ENCODE measurements at places on chromosomes 6 and 20. TPM values are rescaled to one million over a fixed set of nuclear protein-coding genes. Genes with fewer than 3 reads are reported as not detected.

DNA sequence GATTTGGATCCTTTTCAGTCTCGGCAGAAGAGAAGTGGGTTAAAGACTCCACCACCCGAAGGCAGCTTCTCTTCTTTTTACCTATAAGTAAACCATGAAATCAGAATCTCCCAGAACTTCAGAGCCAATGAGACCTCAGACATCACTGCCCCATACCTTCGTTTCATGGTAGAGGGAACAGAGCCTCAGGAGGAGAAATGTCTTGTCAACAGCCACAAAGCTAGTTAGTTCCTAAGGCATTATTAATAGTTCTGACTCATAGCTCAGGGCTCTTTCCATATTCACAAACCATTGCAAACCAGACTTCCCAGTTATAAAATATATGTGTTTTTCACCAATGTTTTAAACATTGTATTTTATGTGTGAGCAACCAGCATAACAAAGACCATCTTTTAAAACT is 118.7 kb upstream of the RIPOR2 start:
- DNase-seq: no peak

- no peak for DNase-seq
Measured at GRCh38 chr6:57190140-57190539, 18.0 kb downstream of the BAG2 start.

GRCh38 chr6:108851756-108852155 is 3.5 kb downstream of the ARMC2 start:
- DNase-seq: no peak

DNA sequence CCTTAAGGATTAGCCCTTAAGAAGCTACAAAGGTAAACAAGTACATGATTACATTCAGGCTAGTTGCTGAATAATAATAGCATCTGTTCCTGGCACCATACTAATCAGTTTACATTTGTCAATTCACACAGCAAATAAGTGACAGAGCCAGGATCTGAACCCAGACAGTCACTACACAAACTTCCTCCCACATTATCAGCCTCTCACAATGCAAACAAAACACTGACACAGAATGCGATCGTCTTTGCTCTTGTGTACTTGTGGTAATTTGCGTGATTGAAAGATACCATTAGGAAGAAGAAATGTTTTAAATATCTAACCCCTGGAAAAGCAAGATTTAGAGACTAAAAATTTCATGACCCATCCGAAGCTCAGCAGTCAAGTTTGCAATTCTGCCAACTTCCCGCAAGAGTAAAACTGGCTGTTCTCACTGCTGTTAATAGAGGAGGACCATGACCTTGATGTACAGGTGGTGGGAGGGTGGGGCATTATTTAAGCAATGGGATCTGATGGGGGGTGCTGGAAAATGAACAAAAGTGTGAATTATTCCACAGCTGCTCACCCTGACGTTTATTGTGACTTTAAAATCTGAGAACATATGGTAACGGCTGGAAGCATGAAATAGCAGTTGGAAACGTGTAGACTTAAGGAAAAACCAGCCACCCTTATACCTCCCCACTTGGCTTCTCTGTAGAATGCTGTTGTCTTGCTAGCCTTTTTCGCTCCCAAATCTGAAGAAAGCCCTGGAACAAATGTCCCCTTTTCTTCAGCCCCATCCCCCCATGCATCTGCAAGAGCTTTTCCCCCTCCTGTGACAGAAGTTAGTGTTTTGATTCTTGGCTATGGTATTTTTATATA is 95.3 kb upstream of the ARMC2 start:
- no peak for DNase-seq

DNA sequence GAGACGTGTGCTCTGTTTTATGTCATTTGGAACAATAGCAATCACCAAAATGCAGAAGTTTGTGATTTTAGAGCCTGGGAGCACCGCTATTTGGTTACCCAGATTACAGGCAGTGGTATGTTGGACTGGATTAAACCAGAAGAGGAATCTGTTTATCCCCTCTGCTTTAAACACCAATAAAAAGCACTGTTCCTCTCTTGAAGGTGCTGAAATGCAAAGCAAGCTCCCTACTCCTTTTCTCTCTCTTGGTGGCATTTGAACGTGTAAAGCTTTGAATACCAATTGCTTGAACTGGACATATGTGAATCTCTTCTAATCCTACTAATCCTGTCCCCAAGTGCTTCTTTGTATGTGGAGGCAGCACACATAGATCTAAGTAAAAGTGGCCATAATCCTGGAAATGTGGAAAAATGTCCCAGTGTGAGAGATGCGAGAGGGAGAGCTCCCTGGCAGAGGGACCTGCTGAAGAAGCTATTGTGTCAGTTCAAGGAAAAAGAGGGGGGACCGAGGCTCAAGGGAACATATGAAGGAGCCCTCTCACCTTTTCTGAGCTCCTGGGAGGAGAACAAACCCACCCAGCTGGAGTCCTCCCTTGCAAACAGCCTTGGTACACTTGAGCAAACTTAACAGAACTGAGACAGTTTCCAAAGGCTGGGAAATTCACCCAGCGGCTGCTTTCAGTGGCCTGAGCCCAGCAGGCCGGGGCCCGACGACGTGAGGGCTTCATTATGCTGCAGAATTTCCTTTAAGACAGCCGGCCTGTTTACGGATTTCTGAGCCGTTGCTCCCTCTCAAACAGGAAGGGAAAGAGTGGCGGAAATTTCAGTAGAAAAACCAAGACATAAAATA is 18.8 kb upstream of the OLIG3 start:
- DNase-seq: no peak

DNA sequence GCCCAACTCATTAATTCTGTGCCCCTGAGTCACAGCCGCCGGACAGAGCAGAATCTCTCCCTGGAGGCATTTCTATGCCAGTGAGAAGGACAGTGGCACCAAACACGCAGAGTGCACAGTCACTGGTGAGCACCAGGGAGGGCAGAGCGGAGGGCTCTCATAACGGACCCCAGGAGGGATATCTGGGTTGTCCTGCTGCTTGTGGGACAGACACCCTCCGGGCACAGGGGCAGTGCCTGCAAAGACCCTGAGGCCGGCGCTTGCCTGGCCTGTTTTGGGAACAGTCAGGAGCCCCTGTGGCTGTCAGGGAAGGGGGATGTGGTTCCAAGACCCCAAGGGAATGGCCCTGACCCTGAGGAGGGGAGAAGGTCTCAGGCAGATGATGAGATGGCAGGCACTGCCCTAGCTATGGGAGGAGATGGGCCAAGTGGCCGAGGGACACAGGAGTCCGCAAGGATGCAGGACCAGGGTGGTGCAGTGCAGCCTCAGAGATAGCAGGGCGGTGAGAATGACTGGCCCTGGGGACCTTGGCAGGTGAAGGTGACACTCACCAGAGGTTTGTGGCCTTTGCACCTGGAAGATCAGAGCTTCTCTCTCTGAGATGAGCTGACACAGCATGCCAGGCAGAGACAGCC is 270.8 kb downstream of the SMOC2 start:
- no peak for DNase-seq

GRCh38 chr6:44530209-44530909 is 142.9 kb downstream of the CDC5L start:
- DNase-seq: no peak

DNA sequence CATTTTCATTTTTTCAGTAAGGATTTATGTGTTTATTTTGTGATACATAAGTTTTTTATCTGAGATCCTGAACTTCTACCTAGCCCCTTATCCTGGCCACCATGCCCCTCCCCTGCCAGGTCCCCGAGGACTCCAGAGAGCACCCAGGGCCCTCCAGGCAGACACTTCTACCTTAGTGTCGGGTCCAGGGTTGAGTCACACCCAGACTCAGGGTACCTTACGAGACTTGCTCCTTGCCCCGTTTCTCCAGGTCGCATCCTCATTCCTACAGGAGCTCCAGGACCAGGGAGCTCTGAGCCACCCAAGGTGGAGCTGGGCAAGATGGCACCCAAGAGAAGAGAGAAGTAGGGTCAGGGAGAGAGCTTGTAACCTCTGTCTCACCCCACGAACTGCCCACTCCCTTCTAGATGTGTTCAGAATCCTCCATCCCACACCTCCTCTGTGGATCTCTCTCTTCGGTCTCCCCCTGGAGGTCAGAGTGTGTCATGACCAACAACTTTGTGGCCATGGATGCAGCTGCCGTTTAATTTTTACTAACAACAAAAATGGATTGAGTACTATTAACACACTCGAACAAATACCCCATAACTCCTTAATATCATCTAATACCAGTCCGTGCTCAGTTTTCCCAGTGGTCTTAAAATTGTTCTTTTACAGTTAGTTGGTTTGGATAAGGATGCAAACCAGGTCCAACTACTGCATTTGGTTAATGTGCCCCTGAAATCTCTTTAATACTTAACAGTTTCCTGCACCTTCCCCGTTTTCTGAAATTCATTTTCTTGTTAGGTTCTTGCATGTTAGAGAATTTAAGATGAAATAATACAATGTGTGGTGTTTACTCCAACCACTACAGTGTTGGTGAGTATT is 130.6 kb upstream of the INSM1 start:
- no peak for DNase-seq

DNA sequence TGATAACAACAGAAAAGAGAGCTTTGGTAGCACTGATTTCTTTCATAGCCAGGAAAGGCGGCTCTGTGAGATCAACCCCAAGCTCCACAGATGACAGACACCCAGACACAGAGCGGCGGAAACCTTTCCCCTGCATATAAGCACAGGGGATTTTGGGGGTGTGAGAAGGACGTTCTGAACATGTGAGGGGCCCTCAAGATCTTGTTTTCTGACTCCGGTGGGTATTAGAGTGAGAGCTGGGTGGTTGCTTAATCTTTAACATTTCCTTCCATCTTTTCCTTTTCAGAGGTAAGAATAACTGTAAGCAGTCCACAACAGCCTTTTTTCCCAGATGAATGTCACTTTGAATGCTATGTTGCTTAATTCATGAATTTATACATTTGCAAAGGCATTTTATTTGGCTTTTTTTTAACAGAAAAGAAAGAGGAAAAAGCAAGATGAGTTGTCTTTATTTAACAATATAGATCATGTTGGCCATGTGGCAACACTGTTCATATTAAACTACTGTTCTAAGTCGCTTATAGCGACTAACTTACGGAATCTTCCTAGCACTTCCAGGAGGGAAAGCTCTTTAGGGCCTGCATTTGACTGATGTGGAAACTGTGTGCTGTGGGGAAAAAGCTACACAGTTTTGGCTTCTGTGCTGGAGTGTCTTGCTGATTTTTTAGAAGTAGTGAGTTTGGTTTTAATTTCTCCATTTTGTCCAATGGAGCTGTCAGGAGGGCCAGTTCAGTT is 80.5 kb upstream of the NAA20 start:
- DNase-seq: no peak

- no peak for DNase-seq
Measured at GRCh38 chr6:126618639-126619343, 278.9 kb downstream of the CENPW start.

DNA sequence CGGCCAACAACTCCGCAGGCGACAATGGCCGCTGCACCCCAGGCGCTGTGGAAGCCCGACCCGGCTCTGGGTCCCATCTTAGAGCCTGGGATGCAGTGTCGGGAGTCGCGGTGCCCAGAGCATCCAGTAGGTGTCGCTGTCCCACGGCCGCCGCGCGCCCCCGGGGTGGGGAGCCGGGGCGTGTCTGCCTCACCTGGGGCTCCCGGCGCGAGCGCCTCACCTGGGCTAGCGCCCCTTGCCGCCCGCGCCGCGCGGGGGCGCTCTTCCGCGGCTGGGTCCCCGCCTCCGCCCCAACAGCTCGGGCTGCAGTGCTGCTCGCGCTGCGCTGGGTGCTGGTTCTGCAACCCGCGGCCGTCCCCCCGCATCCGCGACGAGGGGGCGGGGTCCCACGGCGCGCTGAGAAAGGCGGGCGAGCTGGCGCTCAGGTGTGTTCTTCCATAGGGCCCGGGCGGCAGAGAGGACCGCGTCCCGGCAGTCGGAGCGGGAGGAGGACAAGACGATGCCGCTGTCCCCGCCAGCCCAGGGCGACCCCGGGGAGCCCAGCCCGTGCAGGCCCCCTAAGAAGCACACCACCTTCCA is at the start of gene CRYBG1:
Gene CRYBG1, plus strand, starts transcription at position 308 of the 579 bp plus-strand sequence. Its CDS starts 192 bp downstream, at position 500.
- no peak for DNase-seq

- DNase-seq: no peak
Measured at GRCh38 chr20:21513181-21513663, 642 bp downstream of the NKX2-2 start.

DNA sequence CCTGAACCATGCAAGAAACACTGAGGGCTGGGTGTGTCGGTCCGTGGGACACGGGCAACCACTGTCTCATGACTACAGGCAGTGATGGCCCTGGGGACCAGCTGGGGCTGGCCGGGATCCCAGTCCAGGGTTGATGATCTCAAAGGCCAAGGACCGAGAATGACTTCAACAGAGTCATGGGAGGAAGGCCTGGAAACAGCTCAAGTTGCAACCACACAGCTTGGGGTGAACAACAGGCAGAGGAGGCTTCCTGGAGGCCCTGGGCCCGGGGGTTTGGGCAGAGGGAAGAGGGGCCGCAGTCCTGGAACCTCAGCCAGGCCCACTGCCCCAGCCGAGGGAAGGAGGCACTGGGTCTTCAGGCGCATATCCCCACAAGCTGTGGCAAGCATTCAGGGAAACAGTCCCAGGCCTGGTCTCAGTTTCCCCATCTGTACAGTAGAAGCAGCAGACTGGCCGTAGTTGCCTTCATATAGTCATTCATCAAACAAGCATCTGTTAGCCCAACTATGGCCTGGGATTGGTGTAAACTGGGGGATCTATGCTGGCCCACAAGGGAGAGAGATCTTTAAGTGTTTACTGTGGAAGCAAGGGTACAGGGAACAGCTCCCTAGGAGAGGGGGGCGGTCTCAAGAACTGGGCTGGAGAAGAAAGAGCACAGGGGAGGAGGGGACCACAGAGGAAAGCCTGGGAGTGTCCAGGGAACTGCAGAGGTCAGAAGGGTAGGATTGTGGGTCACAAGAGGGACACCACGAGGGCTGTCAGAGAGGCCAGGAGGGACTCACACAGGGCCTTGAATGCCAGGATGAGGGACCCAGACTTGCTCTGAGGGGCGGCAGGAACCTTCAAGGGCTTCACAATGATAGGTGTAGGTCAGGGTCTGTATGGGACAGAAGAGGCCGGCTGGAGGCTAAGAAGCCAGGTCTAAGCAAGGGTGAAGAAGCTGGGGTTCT is 2.1 kb downstream of the MYL9 start:
- no peak for DNase-seq

DNA sequence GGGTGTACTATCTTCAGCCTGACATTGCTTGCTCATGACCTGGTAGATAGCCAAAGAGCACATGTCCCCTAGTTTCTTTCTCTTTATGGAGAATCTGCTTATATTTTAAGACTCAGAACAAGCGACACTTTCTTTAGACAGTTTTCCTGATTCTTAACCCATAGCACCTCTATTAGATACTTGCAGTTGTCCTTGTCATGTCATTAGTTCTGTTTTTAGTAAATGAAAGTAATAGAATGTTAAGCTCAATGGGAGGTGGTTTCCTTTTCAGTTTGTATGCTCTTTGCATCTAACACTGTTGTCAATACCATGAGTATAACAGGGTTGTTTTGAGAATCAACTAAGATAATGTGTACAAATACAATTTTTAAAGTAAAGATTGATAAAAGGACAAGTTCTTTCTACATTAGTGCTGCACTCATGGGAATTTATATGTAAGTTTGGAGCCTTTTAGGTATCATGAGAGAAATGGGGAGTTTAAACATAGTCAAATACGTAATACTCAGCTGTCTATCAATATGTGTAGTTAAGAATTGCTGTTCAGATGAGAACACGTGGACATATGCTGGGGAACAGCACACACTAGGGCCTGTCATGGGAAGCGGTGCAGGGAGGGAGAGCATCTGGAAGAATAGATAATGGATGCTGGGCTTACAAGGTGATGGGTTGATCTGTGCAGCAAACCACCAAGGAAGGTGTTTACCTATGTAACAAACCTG is 124.3 kb downstream of the GRM1 start:
- DNase-seq: no peak

Gene COL9A1
- 7.2 TPM for polyA plus RNA-seq

Gene ZNF335
- polyA plus RNA-seq: 12.4 TPM

Gene PCK1
- polyA plus RNA-seq: 2.9 TPM

Gene CUL7
- polyA plus RNA-seq: 10.8 TPM

Gene LY6G6C
- polyA plus RNA-seq: not detected

Gene COL21A1
- polyA plus RNA-seq: 16.8 TPM

Gene C6orf132
- polyA plus RNA-seq: 4.4 TPM

Gene SLC16A10
- 0.49 TPM for polyA plus RNA-seq

Gene POPDC3
- 0.37 TPM for polyA plus RNA-seq

Measured in urinary bladder (tissue), 4 donors.